Smooth muscle cell of the pulmonary artery (primary cell): ENCODE measurements at places on chromosomes 7 and 10. TPM values are rescaled to one million over a fixed set of nuclear protein-coding genes. Genes with fewer than 3 reads are reported as not detected.

Gene DRGX
- not detected in 2 replicates for total RNA-seq

Gene RTKN2
- total RNA-seq, result 2.9 and 3.3 TPM in 2 replicates

Gene SNCG
- 4.5 and 13.0 TPM in 2 replicates for total RNA-seq

Gene ENTPD1
- total RNA-seq, result 0.92 and 2.7 TPM in 2 replicates

Gene CRPPA
- 1.4 and 2.4 TPM in 2 replicates for total RNA-seq

Gene PDE6C
- not detected in 2 replicates for total RNA-seq

Gene LIPA
- total RNA-seq, result 54.0 and 63.7 TPM in 2 replicates

Gene TFR2
- 1.9 and 2.2 TPM in 2 replicates for total RNA-seq

Gene RAMP3
- total RNA-seq, result not detected in 2 replicates

Gene ACTR3C
- total RNA-seq, result 0.13 and 0.63 TPM in 2 replicates

Gene CNPY1
- total RNA-seq, result not detected in 2 replicates

Gene HGF
- 51.1 and 342 TPM in 2 replicates for total RNA-seq

Gene MLXIPL
- 0.03 and 0.39 TPM in 2 replicates for total RNA-seq

Gene RADIL
- total RNA-seq, result 0.13 and 2.0 TPM in 2 replicates

Gene DDX50
- total RNA-seq, result 50.5 and 56.9 TPM in 2 replicates

Gene RHOBTB1
- 13.7 and 15.8 TPM in 2 replicates for total RNA-seq

Gene GRM8
- total RNA-seq, result 0.13 TPM in 1 of 2 replicates, not detected in the other

Gene SLC13A1
- not detected in 2 replicates for total RNA-seq

Gene ATXN7L1
- 5.0 and 10.1 TPM in 2 replicates for total RNA-seq

Gene ABCA13
- total RNA-seq, result 0.20 and 0.36 TPM in 2 replicates

Gene FRMPD2
- total RNA-seq, result 0.20 TPM in 1 of 2 replicates, not detected in the other

Gene RBP4
- total RNA-seq, result 0.59 and 1.7 TPM in 2 replicates

Gene C10orf143
- 0.13 and 0.30 TPM in 2 replicates for total RNA-seq

Gene PPP1R17
- total RNA-seq, result not detected in 2 replicates

Gene TWNK
- 5.6 and 11.8 TPM in 2 replicates for total RNA-seq

Gene TMEM196
- not detected in 2 replicates for total RNA-seq

Gene CHN2
- total RNA-seq, result 0.39 TPM in 1 of 2 replicates, not detected in the other

Gene OR6B1
- total RNA-seq, result not detected in 2 replicates

Gene TRPV6
- total RNA-seq, result not detected in 2 replicates

Gene OR2A5
- not detected in 2 replicates for total RNA-seq

Gene LUC7L2
- 43.5 and 47.7 TPM in 2 replicates for total RNA-seq

Gene HSPA12A
- 7.2 and 25.8 TPM in 2 replicates for total RNA-seq

Gene ANKRD7
- total RNA-seq, result 0.20 and 0.33 TPM in 2 replicates

Gene BTBD16
- 0.13 TPM in 1 of 2 replicates, not detected in the other for total RNA-seq
